ENCODE measurements at places on chromosomes 5 and 9.
A peak's percentile ranks its signal among the peaks of the same experiment; 100 is the strongest.

- no peak for DNase-seq
These were observed at the start of gene NIM1K for GRCh38 chr5:43191740-43192557. Gene NIM1K (plus strand): TSS chr5:43192225. CDS start chr5:43245776, 53,551 bp downstream.

DNA sequence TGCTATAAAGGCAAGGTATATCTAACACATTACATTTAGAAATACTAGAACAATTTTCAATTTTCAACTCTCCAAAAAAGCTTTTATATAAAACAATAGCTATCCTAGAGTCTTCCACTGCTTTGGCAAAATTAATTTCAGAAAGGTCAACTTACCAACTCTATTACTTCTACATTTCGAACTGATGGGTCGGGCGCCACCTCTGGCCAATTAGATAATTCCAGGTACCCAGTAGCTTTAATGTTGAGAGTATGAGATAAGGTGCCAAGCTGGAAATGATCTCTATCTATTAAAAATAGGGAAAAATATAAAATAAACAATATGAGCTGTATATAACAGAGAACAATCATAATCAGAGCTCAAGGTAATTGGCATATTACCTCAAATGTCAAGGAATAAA lies 166.6 kb downstream of the AP3B1 start:
- no peak for DNase-seq

DNA sequence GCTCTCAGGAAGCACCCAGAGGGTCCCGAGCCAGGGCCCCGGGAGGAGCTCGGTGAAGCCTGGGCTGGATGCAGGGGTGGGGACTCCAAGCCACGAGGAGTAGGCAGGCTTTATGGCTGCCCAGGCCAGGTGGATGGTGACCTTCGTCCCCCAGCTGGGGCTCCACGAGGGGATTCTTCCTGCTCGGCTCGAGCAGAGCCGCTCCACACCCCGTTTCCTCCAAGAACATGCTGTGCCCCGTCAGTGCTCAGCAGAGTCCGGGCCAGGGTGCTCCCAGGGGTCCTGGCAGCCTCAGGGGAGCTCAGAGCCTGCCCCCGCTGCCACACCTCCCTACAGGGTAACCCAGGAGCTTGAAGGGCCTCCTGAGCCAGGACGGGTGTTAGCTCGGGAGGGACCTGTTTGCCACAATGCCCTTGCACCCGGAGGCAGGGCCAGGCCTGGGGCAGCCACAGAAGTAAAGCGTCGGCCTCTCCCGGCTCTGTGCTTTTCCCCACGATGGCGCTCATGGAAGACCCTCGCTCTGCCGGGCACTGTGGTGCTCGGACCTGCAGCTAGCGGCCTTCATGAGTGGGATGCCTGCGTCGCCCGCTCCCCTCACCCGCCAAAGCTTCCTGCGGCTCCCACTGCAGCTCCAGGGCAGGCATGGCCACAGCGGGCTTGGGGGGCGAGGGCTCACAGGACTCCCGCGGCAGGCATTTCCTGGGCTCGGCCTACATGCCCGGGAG lies 86.8 kb downstream of the KCNT1 start:
- DNase-seq, result no peak

DNA sequence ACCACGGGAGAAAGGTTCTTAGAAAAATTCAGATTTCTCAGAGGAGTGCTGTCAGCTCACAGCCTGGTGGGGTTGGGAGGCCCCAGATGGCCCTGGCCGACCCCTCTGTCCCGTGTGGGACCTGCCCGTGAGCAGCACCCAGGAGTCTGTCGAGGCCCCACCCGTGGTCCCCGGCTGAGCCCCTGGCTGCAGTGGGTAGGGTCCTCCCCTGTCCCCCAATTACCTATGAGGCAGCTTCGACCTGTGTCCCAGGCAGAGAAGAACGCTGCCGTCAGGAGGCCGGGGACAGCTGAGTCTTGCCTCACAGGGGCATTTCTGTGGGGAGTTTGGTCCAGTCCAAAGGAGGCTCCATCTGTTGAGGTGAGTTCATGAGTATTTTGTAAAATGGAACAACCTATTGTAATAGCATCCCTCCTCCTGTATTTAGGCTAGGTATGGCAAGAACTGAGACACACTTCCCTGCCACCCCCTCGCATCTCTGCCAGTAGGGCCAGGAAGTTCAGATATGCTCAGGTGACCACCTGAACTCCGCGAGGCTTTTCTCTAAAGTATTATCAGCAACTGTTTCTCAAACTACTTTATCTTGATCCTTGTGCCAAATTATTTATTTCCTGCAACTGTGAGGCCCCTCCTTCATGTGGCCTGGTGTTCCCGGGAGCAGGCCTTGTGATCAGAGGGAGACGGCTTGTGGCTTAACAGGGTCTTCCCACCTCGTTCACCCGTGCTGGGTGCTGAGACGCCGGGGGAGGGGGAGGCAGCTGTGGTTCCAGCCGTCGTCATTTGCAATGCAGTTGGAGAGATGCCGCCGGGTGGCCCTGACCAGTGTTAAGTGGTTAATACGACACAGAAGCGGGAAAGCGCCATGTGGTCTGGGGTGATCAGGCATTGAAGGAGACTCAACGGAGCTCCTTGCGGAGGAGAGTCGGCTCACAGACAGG lies 1.7 kb downstream of the AHRR start:
- DNase-seq, result no peak

DNA sequence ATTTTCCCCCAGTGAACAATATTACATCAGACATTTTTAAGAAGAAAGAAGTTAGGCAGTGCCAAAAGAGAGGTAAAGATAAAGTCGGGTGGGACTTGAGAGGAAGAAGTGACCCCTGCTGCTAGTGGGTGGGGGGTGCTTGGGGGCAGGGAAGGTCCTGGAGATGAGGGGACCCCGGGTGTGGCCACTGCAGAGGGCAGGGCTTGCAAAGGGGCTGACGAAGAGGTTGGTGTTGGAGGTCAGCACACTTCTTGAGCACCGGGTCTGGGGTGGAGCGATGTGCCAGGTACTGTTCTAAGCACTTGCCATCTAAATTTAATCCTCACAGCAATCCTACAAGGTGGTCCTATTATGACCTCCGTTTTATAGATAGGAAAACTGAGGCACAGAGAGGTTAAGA lies 62.0 kb downstream of the AMBP start:
- no peak for DNase-seq

GRCh38 chr9:71509054-71509453 lies 259.3 kb downstream of the CEMIP2 start:
- peak; percentile 66 for DNase-seq

- no peak for DNase-seq
These were observed 176.7 kb upstream of the ZNF608 start for GRCh38 chr5:124923131-124923530.

GRCh38 chr5:149014571-149015031 lies 48.3 kb downstream of the SH3TC2 start:
- no peak for DNase-seq

DNA sequence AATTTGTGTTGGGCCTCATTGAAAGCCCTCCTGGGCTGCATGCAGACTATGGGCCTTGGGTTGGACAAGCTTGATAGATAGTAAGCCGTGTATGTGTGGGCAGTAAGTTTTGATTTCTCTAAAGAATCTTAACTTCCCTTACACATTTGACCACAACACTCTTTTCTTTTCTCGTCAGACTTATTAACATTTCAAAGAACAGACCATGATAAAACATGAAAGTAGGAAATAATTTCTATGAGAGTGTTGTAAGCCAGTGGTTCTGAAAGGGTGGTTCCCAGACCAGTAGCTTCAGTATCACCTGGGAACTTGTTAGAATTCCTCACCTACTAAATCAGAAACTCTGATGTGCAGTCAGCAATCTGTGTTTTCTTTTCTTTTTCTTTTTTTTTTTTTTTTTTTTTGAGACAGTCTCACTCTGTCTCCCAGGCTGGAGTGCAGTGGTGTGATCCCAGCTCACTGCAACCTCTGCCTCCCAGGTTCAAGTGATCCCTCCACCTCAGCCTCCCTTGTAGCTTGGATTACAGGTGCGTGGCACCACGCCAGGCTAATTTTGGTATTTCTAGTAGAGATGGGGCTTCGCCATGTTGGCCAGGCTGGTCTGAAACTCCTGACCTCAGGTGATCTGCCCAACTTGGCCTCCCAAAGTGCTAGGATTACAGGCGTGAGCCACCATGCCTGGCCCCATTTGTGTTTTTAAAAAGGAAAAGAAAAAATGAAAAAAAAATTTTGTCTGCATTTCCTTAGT lies 20.0 kb upstream of the GCNT1 start:
- DNase-seq, result no peak

GRCh38 chr5:67181648-67182221 lies 14.9 kb downstream of the CD180 start:
- no peak for DNase-seq

DNA sequence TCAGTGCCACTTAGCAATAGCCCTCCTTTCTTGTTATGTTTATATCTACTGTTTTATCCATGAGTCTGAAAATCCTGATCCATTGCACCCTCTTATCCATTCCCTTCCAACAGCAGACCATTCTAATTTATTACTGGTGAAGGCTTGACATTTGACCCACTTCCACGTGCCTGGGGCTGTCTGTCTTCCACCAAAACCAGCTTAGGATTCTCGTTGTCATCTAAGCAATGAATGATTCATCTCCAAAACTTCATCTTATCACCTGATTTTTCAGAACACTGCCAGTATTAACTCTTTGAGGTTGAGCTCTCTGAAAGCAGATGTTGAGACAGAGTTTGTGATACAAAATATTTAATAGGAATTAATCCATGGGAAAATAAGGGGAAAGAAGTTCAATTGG lies 277.8 kb upstream of the FBXL7 start:
- DNase-seq, result no peak
